ENCODE measurements at places on chromosomes 4 and X. TPM values are rescaled to one million over a fixed set of nuclear protein-coding genes. Genes with fewer than 3 reads are reported as not detected.

The MND1 gene
- total RNA-seq, result 5.6 TPM

The CORIN gene
- 0.28 TPM for total RNA-seq

The SORBS2 gene
- total RNA-seq, result 200 TPM

The ARMCX4 gene
- 6.9 TPM for total RNA-seq

The GABRA4 gene
- total RNA-seq, result not detected

The C1QTNF7 gene
- not detected for total RNA-seq

The KLHL8 gene
- total RNA-seq, result 17.3 TPM

The ADGRG2 gene
- not detected for total RNA-seq

The TCP11X2 gene
- total RNA-seq, result not detected

The AFM gene
- total RNA-seq, result not detected

All from dermis blood vessel endothelial cell (primary cell).